ENCODE measurements at places on chromosomes 2 and 18.

GRCh38 chr2:190210471-190210870, 109.2 kb downstream of the HIBCH start:
- DNase-seq = no peak

GRCh38 chr2:126749537-126749936, 93.6 kb downstream of the GYPC start:
- DNase-seq = no peak

DNA sequence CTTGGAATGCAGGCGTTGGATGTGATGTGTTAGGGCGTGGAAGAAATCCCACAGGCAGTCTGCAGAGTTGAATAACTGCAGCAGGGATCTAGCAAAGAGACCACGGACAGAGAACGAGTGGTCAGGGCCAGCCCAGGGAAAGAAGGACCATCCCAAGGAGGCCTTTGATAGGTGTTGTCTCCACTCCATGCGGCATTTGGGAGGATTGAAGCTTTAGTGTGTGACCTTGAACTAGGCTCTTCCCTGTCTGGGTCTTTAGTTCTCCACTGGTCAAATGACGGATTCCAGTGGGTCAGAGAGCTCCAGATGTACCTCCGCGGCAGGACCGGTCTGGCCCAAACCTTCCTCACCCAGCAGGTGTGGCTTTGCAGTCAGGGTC, 18.4 kb downstream of the GREB1 start:
- DNase-seq = no peak

DNA sequence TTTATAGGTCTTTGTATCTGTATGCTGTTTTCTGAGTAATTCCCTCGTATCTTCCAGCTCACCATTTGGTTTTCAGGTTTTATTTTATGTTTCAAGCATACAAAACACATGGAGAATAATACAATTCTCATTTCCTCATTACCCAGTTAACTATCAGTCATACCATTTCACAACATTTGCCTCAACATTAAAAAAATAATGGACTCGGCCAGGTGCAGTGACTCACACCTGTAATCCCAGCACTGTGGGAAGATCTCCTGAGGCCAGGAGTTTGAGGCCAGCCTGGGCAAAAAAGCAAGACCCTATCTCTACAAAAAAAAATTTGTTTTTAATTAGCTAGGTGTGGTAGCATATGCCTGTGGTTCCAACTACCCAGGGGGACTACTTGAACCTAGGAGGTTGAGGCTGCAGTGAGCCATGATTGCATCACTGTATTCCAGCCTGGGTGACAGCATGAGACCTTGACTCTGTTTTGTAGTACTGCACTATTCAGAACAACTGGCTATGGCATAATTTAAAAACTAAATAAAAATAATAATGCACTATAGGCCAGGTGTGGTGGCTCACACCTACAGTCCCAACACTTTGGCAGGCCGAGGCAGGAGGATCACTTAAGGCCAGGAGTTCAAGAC, 20.3 kb downstream of the NPC1 start:
- DNase-seq = no peak

DNA sequence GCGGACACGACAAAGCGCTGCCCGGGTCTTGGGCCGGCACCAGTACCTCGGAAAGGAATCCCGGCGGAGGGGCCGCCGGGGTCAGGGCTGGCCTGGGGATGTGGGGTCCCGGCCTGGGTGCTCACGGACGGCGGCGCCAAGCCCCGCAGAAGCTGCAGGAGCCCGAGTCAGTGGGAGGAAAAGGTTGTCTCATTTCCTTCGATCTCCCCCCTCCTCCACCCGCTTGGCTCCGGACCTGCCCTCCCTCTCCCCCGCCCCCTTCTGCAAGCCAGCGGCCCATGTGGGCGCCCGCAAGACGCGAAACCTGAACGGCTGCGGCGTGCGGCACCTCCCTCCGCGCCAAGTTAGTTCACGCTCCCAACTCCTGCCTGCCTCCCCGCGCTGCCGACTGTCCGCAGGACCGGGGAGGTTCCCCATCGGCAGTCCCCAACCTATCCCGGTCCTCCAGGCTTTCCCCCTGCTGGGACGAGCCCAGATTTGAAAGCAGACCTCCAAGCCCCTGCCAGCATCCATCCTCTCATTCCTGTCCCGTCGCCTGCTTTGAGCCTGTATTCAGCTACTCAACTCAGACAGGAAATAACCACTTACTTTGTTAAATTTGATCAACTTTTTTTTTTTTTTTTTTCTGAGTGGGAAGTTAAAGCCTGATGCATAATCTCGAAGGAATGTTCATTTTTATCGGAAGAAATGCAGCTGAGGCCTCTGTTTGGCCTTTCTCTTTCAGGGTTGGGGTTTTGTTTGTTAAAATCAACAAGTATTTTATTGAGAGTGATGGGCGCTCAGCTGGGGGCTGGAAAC, at the start of gene EVA1A:
EVA1A (minus strand) TSS at position 172 of the 798 bp plus-strand sequence. CDS start 42,799 bp downstream, outside the sequence.
- DNase-seq = no peak

- no peak for DNase-seq
Observed at GRCh38 chr18:45270289-45270771, 344.9 kb upstream of the SLC14A2 start.

DNA sequence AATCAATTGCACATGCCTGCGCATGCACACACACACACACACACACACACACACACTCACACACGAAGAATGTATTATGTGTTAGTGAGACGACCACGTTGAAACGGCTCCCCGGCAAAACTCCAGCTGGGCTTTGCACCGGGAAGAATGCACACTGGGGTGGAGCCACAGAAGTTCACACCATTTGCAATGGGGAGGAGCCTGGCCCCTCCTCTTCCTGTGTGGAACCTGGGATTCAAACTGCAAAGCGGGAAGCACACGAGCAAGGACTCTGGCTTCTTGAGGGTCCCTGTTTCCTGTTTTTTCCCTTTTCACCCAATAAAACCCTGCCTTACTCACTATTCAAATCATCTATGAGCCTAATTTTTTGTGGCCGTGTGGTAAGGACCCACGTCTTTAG, 304.0 kb upstream of the TMEFF2 start:
- no peak for DNase-seq

- no peak for DNase-seq
Observed at GRCh38 chr2:148122788-148123187, 101.9 kb downstream of the MBD5 start.

DNA sequence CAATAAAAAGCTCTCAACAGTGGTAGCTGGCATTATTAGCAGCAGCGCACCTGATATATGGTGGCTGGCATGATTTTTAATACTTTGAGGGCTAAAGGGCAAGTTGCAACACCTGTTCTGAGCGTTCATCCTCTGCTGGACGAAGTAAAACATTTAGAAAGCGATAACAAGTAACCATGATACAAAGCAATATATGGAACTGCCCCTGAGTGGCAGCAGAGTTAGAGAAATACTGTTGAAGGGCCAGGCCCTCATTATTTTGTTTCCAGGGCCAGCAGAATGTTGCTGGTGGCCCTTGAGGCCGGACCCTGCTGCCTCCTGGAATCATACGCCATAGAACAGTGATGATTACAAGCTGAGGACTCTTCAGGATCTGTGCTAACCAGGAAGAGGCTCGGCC, 47.8 kb downstream of the ARHGEF4 start:
- DNase-seq = no peak

GRCh38 chr2:113716291-113716690, 40.2 kb downstream of the SLC35F5 start:
- no peak for DNase-seq

GRCh38 chr2:99961196-99961913, 181.0 kb downstream of the AFF3 start:
- DNase-seq = no peak

GRCh38 chr2:69585855-69586555, 57.5 kb downstream of the AAK1 start:
- DNase-seq = no peak

- DNase-seq = no peak
Observed at GRCh38 chr2:9846554-9846953, 3.3 kb downstream of the TAF1B start.

DNA sequence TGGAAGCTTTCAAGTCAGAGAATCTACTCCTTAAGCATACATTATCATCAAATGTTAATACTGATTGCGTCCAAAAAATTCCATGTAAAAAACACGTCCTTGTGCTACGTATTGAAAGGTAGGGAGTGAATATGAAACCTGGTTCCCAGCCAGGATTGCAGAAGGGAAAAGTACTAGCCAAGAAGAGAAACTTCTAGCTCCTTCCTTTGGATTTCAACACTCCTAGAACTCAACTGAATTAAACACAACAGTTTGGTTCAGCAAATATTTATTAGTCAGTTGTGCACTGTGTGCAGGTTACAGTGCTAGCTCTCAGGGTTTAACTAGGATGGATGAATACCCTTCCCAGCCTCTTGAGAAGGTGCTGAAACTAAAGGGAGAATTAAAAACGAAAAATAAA, 33.9 kb upstream of the FHL2 start:
- no peak for DNase-seq

GRCh38 chr2:126935774-126936173, 37.1 kb downstream of the TEX51 start:
- no peak for DNase-seq

GRCh38 chr2:109046925-109047508, 58.0 kb upstream of the EDAR start:
- no peak for DNase-seq

- DNase-seq = no peak
Observed at GRCh38 chr2:124884315-124884714, 859.2 kb downstream of the CNTNAP5 start.

DNA sequence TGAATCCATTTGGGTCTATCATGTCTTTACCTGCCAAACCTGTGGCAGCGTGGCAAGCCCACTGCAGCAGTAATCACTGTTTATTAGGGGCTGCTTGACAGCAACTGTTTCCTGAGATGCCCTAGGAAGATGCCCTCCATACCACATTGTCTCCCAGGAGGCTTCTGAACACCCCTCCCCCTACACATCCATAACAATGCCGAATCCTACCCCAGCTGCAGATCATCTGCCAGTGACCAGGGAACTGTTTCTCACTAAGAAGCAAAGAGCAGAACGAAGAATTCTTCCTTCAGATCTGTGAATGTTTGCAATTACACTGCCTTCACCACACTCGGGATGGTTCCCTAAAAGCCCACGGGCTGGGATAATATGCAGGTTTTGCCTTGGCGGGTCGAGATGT, 127.8 kb downstream of the VIT start:
- DNase-seq = no peak

GRCh38 chr2:32250290-32250689, 14.4 kb downstream of the NLRC4 start:
- DNase-seq = no peak

GRCh38 chr2:191854382-191855372, 7.8 kb upstream of the CAVIN2 start:
- no peak for DNase-seq

- DNase-seq = no peak
Observed at GRCh38 chr2:227607941-227608340, 6.7 kb downstream of the SCYGR3 start.

DNA sequence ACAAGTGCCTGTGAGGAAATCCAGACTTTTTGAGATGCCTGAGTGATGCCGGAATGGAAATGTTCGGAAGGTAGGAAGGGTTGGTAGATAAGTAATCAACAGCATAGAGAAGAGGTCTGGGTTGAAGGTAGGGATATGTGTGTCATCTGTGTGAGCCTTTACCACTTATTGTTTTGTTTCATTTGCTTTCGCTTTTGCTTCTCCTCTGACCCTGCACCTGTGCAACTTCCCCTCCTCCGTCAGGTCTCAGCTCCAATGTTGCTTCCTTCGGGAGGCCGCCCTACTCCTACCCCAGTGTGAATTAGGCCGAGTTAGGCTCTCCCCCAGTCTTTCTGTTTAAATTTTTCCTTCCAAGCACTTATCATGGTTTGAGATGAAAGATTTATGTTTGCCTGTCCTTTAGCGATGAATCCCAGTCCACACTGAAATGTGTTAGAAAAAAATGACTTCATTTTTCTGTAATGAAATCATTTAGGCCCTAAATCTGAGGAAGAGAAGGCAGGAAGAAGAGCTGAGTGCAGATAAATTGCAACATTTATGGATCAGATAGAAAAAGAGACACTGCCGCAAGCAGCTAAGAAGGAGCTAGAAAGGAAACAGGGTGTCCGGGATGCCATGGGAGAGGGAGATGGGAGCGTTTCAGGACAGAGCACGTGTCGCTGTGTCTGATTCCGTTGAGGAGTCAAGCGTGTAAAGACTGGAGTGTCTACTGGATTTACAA, 139.6 kb upstream of the PELI1 start:
- DNase-seq = no peak

- no peak for DNase-seq
Observed at GRCh38 chr18:48613589-48614404, 75.0 kb downstream of the CTIF start.

GRCh38 chr2:86543335-86543734, 19.9 kb downstream of the CHMP3 start:
- no peak for DNase-seq

- DNase-seq = no peak
Observed at GRCh38 chr2:200349868-200350267, 43.4 kb downstream of the SPATS2L start.

DNA sequence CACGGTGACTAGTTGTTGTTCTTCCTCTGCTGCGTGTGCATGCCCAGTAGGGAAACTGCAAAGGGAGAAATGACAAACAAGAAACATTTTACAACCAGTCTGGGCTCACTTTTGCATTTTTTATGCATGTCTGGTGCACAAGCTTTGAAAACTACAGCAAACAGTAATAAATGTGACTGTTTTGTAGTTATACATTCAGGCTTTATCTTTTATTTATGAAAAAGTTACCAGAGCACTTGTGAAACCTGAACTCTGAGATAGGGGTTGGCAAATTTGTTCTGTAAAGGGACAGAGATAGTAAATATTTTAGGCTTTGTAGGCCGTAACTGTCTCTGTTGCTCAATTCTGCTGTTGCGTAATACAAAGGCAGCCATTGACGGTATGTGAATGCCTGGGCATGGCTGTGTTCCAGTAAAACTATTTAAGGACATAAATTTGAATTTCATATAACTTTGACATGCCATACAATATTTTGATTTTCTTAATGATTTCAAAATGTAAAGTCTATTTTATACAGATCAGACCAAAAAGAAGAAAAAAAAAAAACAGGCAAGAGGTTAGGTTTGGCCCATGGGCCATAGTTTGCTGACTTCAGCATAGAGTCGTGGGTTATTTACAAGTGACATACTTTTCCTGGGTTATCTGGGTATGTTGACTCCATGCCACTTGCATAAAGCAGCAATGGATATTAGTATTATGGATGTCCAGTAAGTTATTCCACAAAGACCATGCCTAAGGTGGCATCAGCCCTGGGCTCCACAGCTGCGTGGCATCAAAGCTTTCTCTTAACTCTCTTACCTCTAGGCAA, 53.6 kb upstream of the EML6 start:
- no peak for DNase-seq

- DNase-seq = no peak
Observed at GRCh38 chr18:76686737-76687231, 135.6 kb upstream of the ZNF236 start.

DNA sequence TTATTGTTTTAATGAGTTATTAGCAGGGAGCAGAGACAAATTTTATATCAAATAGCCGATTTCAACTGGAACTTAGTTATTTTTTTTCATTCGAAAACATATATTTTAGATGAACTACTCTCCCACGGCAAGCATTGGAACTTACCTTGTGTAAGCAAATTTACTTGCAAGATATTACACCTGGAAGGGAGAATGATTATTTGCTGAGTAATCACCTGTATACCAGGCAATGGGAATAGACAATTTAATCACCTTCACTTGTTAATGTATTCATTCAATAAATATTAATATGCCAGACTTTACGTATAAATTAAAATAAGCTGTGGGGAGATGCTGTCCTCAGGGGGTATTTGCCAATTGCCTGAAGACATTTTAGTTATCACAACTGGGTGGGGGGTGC, 1069.9 kb upstream of the CHAC2 start:
- no peak for DNase-seq

- DNase-seq = no peak
Observed at GRCh38 chr2:71800106-71800809, 346.9 kb downstream of the DYSF start.

Measured in NCI-H526 (cell line).